CD4-positive, alpha-beta T cell treated with Interleukin-4 for 4 hours (primary cell): ENCODE measurements at places on chromosomes 13 and 19.
A peak's percentile ranks its signal among the peaks of the same experiment; 100 is the strongest.

- DNase-seq, result no peak
These were observed 20.0 kb downstream of the CRYL1 start for GRCh38 chr13:20505405-20506366.

- no peak for DNase-seq
These were observed 2650.8 kb downstream of the PCDH9 start for GRCh38 chr13:64579331-64579730.

- DNase-seq, result no peak
These were observed 378.4 kb downstream of the KCNRG start for GRCh38 chr13:50393628-50394027.

DNA sequence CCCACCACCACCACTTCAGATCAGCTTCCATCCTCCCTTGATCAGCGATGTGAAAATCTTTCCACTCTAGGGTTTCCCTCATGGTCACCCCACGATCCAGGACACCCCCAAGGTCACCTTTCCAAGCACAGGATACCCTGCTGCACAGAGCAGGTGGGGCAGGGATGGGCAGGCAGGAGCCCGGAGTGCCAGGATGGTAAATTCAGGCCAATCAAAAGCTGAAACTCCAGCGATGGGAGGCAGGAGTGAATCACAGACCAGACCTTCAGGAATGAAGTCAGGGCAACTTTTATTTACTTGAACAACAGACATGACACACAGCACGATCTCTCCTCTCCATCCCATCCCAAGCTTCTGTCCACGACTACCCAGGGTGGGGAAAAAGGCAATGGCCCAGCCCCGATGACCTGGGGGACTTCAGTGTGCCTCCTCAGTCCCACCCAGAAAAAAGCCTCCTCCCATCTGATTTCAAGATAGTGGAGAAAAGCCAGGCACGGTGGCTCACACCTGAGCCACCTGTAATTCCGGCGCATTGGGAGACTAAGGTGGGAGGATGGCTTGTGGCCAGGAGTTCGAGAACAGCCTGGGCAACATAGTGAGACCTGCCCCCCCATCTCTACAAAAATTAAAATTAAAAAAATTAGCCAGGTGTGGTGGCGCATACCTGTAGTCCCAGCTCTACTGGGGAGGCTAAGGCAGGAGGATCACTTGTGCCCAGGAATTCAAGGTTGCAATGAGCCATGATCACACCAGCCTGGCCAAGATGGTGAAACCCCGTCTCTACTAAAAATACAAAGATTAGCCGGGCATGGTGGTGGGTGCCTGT is 39.2 kb downstream of the ZSWIM4 start:
- no peak for DNase-seq

- DNase-seq, result no peak
These were observed 9.7 kb downstream of the ADAT3 start for GRCh38 chr19:1914826-1915341.

DNA sequence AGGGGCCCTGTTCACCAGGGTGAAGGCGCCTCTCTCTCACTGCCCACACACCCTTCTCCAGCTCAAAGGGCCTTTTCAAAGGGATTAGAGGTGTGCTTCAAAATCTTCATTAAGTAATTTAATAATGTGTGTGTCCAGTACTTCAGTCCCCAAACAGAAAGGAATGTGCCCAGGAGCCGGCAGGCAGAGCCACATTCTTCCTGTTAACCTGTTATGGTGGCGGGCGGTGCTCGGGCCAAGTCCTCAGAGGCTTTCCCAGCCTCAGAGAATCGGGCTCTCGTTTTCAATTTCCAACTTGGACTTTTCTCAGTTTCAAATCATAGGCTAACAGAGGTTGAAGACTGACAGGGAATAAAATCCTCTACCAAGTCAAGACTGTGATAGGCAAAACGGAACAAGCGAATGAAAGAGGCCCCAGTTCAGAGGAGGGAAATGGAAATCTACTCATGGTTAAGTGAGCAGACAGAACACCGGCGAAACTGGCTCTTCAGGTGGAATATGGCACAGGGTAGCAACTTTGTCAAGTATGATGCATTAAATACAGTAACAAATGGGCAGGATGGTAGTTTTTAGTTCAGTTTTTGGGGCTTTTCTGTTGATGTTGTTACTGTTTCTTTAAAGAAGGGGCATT is 68.6 kb downstream of the FOXO1 start:
- no peak for DNase-seq

DNA sequence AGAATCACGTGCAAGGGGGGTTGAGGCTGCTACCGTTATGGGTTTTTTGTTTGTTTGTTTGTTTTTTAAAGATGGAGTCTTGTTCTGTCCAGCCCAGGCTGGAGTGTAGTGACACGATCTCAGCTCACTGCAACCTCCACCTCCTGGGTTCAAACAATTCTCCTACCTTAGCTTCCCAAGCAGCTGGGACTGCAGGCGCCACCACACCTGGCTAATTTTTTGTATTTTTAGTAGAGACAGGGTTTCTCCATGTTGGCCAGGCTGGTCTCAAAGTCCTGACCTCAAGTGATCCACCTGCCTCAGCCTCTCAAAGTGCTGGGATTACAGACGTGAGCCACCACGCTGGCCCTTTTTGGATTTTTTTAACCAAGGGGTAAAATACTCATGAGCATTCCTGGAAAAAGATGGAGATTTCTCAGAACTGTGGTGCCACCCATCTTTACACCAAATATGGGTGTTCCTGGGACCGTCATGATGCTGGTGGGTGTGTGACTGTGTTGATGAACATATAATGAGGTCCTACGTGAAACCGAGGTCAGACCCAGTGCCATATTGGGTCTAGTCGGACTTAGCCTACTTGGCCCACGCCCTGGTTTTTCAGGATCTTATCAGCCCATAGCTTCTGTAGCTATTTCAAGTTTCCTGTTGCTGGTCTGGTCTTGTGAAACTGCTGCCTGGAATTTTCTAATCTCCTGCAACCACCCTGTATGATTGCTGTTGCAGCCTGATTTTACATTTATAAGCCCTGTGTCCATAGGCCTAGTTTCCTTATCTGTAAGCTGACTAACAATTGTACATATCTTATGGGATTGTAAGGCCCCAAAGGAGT is 6.2 kb downstream of the PPP1R15A start:
- no peak for DNase-seq

- no peak for DNase-seq
These were observed 15.8 kb upstream of the DPF1 start for GRCh38 chr19:38239816-38240215.

GRCh38 chr19:49339301-49340068 is 4.3 kb downstream of the CD37 start:
- no peak for DNase-seq

DNA sequence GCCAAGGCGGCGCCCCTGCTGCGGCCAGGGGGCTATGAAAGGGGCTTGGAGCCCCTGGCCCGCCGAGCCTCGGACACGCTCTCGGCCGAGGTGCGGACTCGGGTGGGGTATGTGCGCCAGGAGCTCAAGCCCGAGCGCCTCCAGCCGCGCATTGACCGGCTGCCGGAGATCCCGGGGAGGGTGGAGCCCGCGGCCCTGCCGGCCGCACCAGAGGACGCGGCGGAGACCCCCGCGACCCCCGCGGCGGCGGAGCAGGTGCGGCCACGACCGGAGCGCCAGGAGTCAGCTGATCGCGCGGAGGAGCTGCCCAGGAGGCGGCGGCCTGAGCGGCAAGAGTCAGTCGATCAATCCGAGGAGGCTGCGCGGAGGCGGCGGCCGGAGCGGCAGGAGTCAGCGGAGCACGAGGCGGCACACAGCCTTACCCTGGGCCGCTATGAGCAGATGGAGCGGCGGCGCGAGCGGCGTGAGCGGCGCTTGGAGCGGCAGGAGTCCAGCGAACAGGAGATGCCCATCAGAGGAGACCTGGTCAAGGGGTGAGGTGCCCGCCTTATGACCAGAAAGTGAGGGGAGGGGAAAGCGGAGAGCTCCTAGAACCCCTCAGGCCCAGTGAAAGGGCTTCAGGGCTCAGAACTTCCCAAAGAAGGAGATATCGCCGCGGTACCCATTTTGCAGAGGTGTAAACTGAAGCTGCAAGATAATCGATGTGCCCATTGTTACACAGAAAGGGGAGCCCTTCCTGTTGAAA is 8.8 kb upstream of the SHKBP1 start:
- no peak for DNase-seq

DNA sequence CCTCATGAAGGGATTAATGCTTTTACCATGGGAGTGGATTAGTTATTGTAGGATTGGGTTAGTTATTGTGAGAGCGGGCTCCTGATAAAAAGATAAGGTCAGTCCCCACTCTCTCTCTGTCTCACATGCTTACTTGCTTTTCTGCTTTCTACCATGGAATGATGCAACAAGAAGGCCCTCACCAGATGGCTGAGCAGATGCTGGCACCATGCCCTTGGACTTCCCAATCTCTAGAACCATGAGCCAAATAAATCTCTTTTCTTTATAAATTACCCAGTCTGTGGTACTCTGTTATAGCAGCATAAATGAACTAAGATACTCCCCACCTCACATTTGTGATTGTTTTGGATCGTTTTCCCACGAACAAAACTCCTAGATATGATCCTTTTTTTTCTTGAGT is 353.8 kb downstream of the DNAJC15 start:
- DNase-seq, result no peak

- no peak for DNase-seq
These were observed 757 bp downstream of the WIZ start for GRCh38 chr19:15448778-15449619.

DNA sequence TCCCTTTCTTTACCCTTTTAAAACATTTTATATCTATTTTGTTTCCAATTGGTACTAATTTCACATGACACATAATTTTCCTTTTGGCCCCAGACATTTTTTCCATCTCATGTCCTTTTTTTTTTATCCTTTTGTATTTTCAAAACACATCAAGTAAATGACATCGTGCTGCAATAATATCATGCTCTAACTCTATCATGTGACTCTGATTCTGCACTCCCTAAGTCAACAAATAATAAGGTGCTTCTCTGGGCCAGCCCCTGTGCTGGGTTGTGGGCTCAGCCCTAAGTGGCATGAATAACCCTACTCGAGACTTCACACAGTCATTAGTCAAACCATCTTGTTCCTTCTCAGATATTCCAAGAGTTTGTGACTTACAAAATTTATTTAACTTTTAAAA is 21.7 kb downstream of the NALCN start:
- no peak for DNase-seq

DNA sequence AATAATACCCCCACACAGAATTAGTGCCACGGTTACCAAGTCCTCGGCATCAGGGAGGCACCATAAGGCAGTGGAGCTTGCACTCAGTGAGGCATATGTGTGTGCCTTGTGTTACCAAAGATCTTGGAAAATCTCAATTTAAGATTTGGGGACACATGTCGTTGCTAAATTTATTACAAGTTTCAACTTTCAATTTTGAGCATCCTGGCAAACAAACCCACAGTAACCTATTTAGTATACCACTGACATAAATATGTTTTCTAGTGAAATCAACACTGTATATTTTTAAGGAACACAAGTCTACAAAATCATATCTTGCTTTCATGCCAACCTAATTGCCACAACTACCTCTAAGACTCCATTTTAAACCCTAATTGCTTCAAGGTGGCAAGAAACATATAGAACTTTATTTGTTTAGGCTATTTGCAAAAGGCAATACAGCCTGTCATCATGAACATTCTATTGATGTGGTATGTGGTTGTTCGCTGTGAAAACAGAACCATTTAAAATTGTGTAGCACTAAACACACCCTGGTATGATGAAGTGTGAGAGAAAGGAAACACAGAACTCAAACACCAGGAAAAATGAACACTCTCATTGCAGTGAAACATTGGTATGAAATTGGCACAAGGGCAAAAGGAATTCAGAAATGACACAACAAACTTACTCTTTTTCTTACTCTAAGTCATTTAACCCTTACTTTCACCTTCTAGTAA is 531.1 kb downstream of the IRS2 start:
- no peak for DNase-seq

GRCh38 chr13:19567820-19568534 is 6.6 kb upstream of the TPTE2 start:
- DNase-seq, result no peak

- DNase-seq, result no peak
These were observed 13.6 kb downstream of the PRKCSH start for GRCh38 chr19:11448923-11449554.

GRCh38 chr19:4852484-4852883 is 15.0 kb downstream of the PLIN3 start:
- no peak for DNase-seq

- DNase-seq, result peak; percentile 50
These were observed 62.1 kb downstream of the ARHGEF7 start for GRCh38 chr13:111177081-111177711.

- no peak for DNase-seq
These were observed 2.3 kb upstream of the DOCK6 start for GRCh38 chr19:11264452-11265176.

DNA sequence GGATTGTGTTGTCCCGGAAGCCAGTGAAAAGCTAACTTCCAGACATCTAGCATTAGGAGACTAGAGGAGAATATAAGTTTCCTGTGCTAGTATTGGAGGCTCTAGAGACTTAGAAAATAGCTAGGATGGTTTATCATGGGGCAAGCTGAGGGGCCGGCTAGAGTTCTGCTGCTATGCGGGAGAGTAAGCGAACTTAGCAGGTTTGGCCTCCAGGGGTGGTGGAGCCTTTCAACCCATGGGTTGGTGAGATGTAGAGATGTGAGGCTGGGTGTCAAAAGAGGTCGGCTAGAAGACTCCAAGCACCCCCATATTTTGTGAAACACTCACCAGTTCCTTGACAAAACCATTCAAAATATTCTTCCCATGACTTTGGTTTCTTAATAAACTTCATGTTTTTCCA is 4.4 kb downstream of the SULT2A1 start:
- no peak for DNase-seq

DNA sequence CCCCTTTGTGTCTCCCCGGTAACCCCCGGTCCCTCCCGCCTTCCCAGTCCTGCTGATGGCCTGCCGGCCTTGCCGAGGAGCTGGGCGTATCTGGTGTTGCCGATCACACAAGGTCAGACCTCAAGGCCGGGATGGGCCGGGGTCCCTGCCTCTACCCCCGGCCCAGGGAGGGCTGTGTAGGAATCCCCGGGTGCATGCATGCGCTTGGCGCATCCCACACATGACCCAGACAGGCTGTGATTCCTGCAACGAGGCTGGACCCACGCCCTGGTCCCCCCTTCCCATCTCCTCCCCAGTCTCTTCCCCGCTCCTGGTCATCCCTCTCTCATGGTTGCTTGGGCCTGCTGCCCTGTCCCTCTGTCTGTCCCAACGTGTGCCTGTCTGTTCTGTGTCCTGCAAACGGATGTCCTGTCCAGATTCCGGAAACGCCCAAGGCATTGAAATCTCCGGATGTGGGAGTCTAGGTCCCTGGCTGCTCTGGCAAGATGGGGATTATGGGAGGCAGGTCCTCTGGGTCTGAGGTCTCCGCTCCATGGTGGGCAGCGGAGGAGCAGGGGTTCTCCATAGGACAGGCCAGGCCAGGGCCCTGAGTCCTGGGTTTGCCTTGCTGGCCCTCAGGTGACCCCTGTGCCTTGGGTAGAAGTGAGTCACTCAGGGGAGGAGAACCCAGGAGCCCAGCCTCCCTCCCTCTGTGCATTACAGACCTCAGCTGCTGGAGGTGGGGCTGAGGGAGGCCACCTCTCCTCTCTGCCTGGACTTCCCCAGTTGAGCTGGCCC is 1.6 kb downstream of the PKN1 start:
- peak; percentile 54 for DNase-seq

GRCh38 chr13:113937527-113938180 is 36.2 kb downstream of the C13orf46 start:
- DNase-seq, result no peak
